ENCODE measurements at places on chromosomes 3 and 15.

- DNase-seq = no peak
These were observed 97.1 kb downstream of the CPN2 start for GRCh38 chr3:194254040-194254439.

- no peak for DNase-seq
These were observed 43.1 kb upstream of the ZNF774 start for GRCh38 chr15:90309020-90309419.

DNA sequence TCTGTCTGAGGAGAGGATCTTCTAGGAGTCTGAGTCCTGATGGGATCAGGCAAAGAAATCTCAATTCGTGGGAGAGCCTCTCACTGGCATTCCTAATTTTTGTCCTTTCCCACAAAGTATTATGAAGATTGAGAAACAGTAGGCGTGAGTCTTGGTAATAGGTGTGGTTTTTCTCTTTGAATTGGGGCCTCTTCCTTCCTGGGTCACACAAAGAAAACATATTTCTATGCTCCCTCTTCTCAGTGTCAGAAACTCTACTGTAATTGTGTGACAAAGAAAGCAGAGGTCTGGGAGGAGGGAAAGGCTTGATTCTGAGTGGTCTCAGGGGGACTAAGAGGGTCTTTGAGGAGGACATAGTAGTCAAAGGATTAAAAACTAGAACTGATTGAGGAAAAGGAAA lies 6.0 kb downstream of the GABRR3 start:
- DNase-seq = no peak

DNA sequence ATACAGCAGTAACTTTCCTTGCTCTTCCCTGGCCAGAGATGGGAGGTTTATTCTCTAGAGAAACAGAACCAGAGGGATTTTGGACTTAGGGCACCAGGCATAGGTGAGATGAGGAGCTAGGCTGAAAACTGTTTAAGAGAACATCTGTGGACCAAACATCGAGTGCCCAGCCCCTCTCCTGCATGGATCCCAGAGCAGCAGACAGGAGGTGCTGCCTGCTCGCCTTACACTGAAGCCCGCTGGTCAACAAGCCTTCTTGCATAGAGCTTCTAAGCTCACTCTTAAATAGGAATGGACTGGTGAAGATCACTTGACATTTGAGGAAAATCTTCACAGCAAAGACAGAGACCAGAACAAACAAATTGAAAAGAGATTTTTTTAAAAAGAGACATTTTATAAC lies 41.2 kb downstream of the PARP15 start:
- no peak for DNase-seq

DNA sequence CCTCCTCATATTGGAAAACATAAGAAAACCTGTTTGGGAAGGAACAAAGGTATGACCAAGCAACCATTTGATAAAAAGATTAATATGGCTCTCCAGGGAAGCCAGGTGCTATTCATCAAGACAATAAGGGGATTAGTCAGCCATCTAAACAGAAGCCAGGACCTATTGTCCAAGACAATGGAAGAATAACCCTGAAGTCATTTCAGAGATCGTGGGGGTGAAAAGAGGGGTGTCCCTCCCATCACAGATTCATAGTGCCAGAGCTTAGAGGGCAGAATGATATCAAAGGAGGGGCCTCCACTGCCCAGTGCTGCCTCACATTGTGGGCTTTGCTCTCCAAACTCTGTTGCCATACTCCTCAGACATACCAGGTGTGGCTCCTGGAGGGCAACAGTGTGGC lies 73.5 kb downstream of the DAPK2 start:
- DNase-seq = no peak

DNA sequence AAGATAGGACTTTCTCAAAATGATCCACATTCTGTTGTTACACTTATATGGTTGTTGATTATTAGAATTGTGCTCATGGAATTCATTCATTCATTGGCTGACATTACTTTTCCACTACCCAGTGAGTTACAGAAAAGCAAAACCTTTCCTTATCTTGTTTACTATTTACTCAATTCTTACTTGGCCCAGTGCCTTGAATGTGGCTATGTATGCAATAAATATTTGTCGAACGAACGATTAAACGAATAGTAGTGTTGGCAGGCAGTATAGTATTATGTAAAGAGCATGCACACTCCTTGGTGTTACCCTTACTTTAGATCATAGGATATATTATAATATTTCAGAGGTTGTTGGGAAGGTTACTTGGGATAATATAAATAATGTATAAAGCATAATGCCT lies 31.0 kb downstream of the CTDSPL2 start:
- no peak for DNase-seq

DNA sequence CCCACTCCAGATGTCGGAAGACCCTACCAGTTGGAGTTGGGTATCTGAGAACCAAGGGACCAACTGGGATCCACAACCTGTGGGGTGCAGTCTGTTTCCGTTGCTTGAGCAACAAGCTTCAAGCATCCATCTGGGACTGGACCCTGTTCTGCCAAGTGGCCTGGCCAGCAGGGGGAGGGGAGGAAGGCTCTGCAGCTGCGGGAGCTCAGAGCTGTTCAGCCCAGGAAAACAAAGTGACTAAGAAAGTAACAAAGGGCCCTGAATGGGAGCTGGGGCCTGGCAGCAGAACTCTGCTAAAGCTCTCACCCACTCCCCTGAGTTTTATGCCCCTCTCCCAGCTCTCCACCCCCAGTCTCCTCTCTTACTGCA lies 2.7 kb downstream of the TYRO3 start:
- no peak for DNase-seq

GRCh38 chr3:52144034-52144795 lies 10.0 kb downstream of the POC1A start:
- DNase-seq = peak; percentile 79

GRCh38 chr3:13234666-13235065 lies 161.4 kb upstream of the IQSEC1 start:
- no peak for DNase-seq

DNA sequence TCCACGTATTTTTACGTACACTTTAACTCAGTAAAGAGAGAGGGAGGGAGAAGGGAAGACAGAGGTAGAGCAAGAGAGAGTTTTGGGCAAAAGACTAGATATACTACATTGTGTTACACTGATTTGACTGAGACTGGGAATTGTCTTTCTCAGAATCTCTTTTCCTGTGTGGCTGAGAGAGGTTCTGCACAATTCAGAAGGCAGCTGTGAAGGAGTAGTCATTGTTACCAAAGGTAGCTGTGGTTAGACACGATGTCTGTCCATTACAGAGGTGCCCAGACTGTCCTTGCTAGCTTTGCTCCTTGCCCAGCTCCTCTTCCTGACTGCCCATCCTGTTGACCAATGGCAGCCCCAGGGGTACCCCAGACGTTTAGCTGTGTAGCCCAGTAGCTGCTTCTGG lies 577.5 kb upstream of the CBLB start:
- no peak for DNase-seq

GRCh38 chr3:9727041-9727595 lies 4.4 kb upstream of the BRPF1 start:
- peak; percentile 33 for DNase-seq

GRCh38 chr15:92899601-92899947 lies 550 bp upstream of the CHD2 start:
- no peak for DNase-seq

DNA sequence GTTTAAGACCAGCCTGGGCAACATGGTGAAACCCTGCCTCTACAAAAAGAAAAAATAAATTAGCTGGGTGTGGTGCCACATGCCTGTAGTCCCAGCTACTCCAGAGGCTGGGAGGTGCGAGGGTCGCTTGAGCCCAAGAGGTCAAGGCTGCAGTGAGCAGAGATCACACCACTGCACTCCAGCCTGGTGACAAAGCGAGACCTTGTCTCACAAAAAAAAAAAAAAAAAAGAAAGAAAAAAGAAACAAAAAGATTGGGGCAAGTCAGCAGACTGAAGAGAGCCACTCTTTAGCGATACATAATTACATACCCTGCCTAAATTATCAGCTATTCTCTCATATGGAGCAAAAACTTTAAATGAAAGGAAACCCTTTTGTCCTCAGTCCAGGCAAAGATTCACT lies 53.6 kb upstream of the MAP3K13 start:
- no peak for DNase-seq

GRCh38 chr15:89680282-89680873 lies 1.2 kb upstream of the PLIN1 start:
- no peak for DNase-seq
